ENCODE measurements at places on chromosomes 13 and 19.

DNA sequence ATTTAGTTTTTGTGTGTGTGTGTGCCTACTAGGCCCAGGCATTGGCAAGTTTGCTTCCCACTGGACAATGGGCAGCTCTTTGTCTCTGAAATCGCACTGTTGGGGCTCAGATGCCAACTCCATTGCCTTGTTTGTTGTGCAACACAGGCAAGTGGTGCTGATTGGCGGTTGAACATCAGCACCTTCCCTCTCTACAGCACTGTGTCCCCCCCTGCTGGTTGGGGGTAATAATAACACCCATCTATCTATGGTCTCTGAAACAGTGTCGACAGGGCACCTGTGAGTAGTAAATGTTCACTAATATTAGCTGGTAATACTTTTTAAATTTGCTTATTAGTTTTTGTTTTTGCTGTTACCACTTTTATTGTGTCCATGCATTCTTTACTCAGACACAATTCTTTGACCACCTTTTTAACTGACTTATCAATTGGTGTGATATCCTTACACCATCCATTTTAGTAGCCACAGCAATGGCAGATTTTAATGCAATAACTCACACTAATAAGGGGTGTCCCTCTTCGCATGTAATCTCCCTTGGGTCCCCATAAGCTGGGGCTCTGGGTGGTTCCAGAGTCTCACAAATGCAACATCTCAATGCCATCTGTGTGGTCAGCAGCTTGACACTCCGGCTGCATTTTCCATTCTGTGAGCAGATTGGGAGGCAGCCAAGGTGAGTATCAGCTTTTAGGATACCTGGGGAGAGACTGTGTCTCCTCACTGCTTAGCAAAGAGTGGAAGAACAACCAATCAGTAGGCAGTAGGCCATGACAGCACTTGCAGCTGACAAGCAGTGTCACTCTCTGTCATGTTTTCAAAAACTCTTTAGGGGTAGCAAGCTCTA lies 47.7 kb upstream of the UQCRFS1 start:
- DNase-seq = peak; percentile 13

DNA sequence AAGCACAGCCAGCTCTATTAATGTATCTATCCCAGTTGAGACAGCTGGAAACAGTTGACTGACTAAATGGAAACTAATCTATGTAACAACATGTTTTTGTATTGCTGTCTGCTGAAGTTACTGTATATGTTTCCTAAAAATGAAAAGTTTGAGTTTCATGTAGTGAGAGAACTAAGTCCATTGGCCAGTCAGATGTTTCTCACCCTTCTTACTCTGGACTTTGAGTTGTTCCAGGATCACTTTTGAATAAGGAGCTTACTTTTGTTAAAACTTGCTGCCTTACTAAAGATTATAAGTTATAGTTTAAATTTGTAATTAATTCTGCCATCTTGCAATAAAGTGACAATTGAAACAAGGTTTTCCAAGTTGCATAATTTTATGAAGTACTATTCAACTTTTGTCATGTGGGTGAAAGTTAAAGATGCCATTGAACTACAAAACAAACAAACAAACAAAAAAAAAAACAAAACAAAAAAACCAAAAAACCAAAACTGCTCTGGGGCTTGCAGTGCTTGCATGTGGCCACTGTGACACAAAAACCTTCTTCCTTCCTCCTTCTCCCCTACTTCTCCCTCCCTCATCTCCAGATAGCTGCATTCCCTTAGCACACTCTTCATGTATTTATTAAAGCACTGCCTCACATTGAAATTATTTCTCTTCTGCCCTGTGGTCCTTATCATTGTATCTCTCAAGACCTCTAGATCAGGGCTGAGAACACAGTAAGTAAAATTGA lies 15.3 kb downstream of the WDFY2 start:
- DNase-seq = no peak

- DNase-seq = no peak
These were observed 32.5 kb downstream of the DLEU7 start for GRCh38 chr13:50810998-50811397.

GRCh38 chr13:28678809-28679208 lies 19.9 kb downstream of the POMP start:
- DNase-seq = no peak

DNA sequence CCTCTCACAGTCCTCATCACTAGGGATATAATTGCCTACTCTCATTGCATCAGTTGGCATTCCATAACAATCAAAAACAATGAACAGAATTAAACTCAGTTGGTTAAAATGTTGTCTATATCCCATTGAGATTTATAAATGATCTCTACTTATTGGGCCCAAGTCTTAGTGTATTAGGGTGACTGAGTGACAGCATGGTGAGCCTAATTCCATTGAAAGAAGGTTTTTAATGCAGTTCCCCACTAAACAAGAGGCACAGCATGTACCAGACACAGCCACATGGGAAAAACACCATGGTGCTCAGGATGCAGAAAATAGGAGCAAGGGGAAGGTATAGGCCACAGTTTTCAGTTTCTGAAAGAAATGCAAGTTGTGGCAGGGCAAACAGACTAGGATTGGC lies 208.4 kb downstream of the RFC3 start:
- DNase-seq = no peak

DNA sequence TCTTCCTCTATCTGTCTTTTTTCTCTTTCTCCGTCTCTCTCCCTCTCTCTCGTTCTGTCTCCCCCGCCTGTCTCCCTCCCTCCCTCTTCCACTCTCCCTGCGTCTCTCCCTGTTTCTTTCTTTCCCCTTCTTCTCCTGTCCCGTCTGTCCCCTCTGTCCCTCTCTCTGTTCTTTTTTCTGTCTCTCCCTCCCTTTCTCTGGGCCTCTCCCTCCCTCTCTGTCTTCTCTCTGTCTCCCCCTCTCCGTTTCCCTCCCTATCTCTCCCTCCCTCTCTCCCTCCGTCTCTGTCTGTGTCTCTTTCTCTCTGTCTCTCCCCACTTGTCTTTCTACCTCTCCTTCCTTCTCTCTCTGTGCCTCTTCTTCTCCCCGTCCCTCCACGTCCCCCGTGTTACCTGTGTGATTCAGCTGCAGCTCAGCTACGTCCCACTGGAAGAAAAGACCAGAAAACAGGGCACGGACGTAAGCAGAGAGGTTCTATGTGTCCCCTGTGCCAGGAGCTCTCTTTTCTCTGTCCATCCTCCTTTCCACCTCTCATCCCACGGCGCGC lies 1.2 kb downstream of the CD70 start:
- DNase-seq = no peak

GRCh38 chr13:75186379-75186778 lies 295.6 kb downstream of the TBC1D4 start:
- DNase-seq = no peak

- DNase-seq = peak; percentile 39
These were observed 39.6 kb downstream of the RAB20 start for GRCh38 chr13:110521946-110522345.

DNA sequence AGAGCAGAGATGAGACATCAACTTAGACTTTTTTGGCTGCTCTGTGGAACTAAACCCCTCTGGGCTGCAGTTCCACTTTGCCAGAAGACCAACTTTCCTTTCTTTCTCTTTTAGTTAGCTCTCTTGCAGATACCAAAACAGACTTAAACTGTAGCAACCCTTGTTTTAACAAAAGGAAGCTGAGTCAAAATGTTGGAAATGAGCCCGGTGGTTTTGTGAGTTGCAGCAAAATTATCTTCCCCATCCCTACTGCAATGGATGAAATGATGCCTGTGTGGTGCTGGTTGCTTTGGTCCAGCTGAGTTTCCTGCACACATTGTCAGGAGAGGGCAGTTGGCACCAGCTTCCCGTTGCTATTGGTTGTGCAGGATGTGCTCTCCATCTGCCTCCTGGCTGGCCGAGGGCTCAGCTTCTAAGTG lies 115.3 kb downstream of the LRCH1 start:
- DNase-seq = peak; percentile 78

DNA sequence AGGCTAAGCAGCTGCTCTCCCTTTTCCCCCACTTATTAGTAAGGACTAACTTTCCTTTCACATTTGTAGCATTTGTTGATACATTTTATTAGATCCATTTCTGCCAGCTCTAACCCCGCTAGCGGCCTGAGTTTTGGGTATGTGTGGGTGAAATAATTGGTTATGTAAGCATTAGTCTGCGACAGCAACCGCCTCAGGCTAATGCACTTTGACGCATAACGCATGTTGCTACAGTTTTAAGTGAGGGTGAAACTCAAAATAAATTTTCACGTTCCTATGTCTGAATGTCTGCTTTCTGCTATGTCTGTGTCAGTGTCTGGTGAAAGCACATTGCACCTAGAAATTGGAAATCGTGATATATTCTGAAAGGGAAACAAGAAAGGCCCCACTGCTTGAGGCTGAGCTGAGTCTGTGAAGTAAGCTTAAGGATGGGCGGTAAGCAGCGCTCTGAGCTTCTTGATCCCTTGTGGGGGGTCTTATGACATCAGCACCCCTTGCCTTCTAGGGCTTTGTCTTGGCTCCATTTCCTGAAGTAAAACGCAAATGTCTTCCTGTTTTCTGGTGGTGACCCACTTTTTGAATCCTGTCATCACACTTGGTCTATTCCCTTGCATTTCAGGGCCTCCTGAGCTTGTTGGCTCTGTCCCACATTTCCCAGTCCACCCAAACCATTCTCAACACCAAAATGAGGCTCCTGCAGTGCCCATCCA lies 648.3 kb upstream of the ARGLU1 start:
- peak; percentile 38 for DNase-seq

- DNase-seq = peak; percentile 93
These were observed 3.6 kb upstream of the KMT5C start for GRCh38 chr19:55336101-55336500.

DNA sequence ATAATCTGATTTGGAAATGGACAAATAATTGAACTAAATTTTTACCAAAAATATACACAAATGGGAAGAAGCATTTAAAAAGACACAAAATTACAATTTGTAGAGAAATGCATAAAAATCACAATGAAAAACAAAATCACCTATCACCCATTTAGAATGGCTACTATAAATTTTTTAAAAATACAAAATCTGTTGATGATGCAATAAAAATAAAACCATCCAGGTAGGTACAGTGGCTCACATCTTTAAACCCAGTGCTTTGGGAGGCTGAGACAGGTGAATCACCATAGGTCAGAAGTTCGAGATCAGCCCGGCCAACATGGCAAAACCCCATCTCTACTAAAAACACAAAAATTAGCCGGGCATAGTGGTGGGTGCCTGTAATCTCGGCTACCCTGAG lies 23.5 kb downstream of the ZNF43 start:
- DNase-seq = no peak

DNA sequence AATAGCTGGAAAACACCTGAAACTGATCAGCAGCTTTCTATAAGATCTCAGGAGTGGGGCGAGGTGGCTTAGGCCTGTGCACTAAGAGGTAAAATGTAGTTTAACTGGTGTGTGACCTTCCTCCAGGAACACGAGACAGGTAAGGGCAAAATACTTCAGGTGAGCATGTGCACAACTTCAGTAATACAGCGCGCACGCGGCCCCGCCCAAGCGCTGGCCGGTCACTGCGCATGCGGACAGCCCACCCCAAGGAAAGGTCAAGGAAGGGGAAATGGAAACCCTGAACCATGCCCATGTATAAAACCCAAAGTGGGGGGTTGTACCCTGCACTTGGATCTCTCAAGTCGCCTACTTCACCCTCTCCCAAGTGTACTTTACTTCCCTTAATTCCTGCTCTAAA lies 49.4 kb upstream of the ARHGEF7 start:
- DNase-seq = no peak

GRCh38 chr13:64639206-64639605 lies 2590.9 kb downstream of the PCDH9 start:
- no peak for DNase-seq

GRCh38 chr13:109312399-109312798 lies 474.0 kb downstream of the IRS2 start:
- no peak for DNase-seq

GRCh38 chr19:47781590-47782262 lies 3.2 kb downstream of the SELENOW start:
- no peak for DNase-seq

DNA sequence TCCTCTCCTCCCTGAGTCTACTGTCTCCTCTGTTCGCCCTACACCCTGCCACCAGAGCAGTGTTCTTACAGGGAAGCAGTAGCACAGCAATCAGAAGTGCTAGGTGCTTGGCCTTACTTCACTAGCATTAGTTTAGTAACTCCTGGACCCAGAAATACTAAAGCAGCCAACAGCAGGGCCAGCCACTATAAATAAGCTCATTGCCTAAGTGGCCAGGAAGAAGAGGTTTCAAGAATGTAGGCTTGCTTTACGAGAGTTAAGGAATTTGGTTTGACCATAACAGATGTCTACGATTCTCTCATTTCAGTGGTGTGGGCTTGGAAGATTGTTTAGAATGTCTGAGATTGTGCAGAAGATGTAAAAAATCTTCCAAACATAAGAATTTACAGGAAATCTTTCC lies 103.3 kb downstream of the ZAR1L start:
- DNase-seq = peak; percentile 11

DNA sequence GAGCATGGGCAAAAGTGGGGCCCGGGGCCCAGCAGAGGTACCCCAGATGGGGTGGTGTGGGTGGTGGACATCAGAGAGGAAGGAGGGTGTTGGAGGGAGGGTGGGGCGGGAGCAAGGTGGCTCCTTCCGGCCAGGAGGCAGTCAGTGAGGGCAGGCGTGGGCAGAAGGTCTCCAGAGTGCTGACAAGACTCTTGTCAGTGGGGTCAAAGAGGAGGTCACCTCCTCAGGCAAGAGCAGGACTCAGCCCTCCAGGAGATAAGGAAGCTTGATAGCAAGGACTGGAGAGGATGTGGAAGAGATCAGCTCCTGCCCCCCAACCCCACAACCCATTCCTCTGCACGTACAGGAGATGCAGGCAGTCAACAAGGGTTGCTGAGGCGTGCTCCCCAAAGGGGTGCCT lies 9.8 kb downstream of the GJA3 start:
- no peak for DNase-seq

GRCh38 chr13:35143123-35143522 lies 201.1 kb downstream of the NBEA start:
- DNase-seq = peak; percentile 20

GRCh38 chr13:39835253-39835652 lies 179.8 kb downstream of the COG6 start:
- DNase-seq = peak; percentile 4

DNA sequence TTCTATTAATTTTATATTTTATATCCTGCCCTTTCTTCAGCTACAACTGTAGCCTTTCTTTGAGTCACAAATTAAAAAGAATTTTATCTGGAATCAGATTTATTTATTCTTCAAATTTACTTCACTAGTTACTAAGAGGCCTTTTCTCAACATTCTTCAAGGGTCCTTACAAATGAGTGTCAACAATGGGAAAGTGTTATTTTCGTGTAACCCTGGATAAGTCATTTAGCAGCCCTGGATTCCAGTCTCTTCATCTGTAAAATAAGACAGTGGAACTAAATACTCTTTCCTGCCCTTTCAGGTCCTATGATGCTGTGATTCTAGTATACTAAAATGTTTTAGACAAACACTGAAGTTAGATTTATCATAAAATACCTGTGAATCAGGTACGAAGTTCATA lies 397.0 kb downstream of the KLF12 start:
- DNase-seq = no peak

DNA sequence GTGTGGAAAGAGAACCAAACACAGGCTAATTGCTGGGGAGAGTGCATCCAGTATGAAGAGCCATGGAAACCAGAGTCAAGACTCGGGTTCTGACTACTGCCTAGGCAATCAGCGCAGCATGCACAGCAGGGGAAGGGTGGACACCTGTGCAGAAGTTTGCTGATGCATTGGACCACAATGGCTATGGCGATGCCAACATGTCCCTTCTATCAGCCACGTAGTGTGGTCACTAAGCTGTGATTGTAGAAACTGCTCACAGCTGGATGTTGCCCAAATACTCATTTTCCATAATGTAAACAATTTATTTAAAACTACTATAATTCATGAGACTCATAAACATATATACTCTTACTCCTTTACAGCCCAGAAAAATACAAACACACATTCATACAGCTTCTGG lies 1718.2 kb downstream of the EFNB2 start:
- DNase-seq = no peak

- DNase-seq = no peak
These were observed 11.8 kb upstream of the MIA start for GRCh38 chr19:40763526-40763925.

Measured in MCF 10A (cell line).